Smooth muscle cell of the umbilical artery (primary cell): ENCODE measurements at places on chromosomes 2 and 18. TPM values are rescaled to one million over a fixed set of nuclear protein-coding genes. Genes with fewer than 3 reads are reported as not detected.

SMYD5 gene
- 14.0 and 26.5 TPM in 2 replicates for total RNA-seq

RPL37A gene
- total RNA-seq: 569 and 904 TPM in 2 replicates

ANKRD23 gene
- 1.2 and 1.7 TPM in 2 replicates for total RNA-seq

PPP1R1C gene
- 0.28 TPM in 1 of 2 replicates, not detected in the other for total RNA-seq

SPEG gene
- 36.2 and 61.6 TPM in 2 replicates for total RNA-seq

C1GALT1C1L gene
- 0.74 and 1.2 TPM in 2 replicates for total RNA-seq
